ENCODE measurements at places on chromosomes 12 and 14.

- no peak for DNase-seq
Measured at GRCh38 chr12:118219772-118220171, 83.8 kb downstream of the PEBP1 start.

- no peak for DNase-seq
Measured at GRCh38 chr12:28869197-28869596, 279.9 kb upstream of the FAR2 start.

DNA sequence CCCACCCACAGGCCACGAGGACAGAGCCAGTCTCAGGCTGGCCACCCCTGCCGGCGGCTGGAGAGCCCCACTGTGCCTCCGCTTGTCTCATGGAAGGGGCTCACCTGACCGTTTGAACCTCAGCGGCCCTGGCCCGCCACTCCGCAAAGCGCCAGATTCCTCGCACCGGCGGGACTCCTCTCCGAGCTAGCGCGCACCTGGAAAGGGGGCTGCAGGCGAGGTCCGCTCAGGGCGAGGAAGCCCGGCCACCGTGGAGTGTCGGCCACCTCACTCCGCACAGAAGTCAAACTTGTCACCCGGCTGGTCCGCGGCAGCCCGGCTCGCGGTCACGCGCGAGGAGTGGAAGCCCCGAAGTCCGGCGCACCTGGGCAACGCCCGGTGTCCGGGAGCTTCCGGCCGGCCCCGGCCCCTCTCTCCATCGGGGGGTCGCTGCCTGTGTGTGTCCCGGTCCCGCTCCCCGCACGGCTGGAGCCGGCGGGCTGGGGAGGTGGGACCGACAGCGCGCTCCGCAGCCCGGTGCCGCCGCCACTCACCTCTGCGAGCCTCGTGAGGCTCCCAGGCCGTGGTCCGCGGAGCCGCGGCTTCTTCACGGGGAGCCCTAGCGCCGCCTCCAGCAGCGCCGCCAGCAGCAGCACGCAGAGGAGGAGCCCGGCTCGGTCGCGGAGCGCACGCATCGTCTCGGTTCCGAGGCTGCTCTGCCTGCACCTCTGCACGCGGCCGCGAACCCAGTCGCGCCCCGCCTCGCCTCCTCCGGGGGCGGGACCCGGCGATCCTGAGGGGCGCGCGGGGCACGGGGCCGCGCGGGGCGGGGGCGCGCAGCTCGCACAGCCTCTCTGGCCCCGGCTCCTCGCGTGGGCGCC lies at the start of gene ISM2:
Gene ISM2, minus strand, starts transcription at position 697 of the 860 bp plus-strand sequence. Its CDS starts 23 bp downstream, at position 674.
- DNase-seq = no peak

DNA sequence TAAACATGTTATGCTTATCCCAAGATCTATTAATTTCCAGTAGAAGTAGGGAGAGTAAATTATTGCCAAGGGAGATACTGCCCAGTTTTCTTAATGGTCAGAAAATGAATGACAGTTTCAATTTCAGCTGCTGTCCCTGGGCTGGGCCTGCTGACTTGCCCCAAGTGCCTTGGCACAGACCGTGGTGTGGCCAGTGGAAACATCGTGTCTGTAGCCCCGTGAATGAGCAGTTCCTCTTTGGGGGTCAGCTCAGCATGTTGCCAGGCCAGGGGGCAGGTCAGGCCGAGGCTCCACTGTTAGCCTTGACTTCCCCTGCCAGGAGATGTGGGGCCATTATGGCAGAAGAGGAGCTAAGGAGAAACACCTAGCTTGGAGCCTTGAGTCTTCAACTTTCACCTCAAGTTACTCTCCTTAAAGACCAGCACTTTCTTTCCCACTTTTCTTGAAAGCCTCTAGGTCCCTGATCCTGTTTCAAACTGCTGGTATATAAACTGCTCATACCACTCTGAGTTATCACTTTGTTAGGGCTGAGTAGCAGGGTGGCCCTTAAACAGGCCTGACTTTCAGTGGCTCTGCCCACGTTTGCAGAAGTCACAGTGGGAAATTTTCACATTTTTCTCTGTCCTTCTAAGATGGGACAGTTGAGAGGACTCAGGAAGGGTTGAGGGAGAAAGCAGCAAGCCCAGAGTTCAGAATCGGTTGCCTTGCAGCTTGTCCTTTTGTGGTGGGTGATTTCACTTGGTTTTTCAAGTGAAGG lies 73.2 kb downstream of the SUSD6 start:
- DNase-seq = no peak

GRCh38 chr12:120388691-120389481 lies 19.9 kb upstream of the MSI1 start:
- DNase-seq = peak; percentile 7

- no peak for DNase-seq
Measured at GRCh38 chr14:91774140-91775096, 42.5 kb upstream of the CATSPERB start.

- no peak for DNase-seq
Measured at GRCh38 chr14:75877292-75877691, 104.5 kb downstream of the TGFB3 start.

DNA sequence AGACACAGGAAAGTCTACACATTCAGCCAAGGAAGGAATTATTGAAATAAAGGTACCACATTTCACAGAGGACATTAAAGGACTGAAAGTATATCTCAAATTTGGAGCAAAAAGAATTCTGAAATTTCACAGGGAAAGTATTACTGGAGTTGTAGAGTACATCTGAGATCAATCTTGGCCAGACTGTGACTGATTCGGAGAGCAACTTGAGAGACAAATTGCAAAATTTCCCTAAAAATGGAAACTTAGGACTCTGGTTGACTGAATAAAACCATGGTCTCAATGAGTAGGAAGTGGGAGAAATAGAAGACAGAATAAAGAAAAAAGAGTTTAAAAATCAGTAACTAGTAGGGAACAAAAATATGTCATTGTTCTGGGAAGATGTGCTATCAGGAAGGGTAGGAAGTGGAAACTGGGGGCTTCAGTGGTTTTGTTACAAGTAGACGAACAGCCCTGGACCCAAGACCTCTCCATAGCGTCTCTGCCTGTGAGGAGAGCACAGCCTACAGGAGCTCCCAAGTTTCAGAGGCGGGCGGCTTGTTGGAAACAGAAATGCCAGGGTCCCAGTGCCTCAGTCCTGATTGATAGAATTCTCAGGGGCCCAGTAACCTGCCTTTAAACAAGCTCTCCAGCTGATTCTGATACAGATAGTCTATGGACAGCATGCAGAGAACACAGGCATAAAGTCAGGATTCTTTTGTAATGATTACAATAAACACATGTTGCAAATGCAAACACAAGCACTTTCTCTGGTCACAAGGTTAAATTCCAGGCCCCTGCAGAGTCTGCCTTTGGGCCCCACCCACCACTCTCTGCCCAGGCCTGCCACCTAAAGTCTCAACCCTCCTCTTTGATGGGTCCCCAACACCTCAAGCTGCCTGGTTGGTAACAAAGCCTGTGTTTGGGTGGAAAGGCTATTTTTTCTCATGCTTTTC lies 63.1 kb downstream of the BBS10 start:
- DNase-seq = no peak

DNA sequence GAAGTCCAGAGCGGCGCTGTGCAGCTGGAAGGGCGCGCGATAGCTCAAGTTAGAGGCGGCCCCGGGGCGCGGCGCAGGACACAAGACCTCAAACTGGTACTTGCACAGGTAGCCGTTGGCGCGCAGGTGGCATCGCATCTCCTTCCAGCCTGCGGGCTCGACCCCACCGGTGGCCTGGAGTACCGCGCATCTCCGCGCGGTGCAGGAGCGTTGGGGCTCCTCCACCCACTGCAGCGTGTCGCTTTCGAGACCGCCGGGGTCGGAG lies 553 bp downstream of the CLEC14A start:
- no peak for DNase-seq

DNA sequence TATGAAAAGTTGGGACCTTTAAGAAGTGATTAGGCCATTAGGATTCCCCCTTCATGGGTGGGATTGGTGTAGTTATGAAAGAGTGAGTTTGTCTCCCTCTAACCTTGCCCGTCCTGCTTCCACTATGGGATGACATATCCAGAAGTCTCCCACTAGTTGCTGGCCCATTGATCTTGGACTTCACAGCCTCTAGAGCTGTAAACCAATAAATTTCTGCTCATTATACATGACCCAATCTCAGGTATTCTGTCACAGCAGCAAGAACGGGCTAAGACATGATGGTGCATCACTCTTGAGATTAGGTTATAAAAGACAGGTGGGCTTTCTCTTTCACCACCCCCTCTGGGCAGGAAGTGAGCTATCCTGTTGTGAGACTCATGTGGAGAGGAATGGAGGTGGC lies 8.6 kb upstream of the SMOC1 start:
- no peak for DNase-seq

DNA sequence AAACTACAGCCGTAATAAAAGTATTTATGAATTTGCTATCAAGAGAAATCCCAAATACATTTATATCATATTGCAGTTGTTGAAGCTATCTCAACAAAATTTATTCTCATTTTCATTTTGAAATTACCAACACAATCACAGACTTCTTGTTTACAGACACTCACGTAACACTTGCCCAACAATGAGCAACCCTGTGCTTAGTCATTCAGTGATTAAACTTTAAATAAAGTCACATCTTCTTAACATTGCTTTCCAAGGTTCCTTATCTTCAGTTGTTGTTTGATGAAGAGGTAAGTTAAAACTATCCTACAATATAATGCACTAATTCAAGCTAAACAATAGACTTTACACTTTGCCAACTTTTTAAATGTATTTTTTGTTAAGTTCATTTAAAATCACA lies 601.8 kb downstream of the SLC16A7 start:
- no peak for DNase-seq

DNA sequence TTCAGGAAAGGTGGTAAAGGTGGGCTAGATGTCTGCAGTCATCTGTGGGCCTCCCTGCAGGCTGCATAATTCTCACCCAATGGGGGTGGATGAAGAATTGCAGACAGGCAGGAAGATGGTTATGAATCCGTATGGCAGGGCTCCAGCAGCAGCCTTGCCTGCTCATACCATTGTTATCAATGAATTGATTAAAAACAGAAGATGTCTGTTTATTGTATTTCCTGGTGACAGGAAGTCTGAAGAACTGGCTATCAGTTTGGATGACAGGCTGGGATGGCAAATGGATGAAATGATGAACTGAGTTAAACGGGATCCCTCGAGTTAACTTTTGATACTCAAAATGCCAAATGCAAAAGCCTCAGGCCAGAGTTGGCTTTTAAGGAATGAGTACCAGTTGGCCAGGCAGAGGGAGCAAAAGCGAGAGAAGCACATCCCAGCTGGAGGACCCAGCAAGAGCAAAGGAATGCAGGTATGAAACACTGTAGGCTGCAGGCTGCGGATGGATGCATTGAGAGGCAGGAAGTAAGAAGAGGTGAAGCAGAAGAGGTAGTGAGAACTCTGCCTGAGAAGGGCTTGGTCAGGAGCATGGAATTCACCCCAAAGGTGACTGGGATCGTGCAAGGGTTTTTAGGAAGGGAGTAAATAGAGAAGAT lies 550.0 kb upstream of the TBX3 start:
- DNase-seq = no peak

- no peak for DNase-seq
Measured at GRCh38 chr14:80537626-80538025, 326.3 kb upstream of the DIO2 start.

GRCh38 chr12:122471324-122472226 lies 29.2 kb downstream of the ZCCHC8 start:
- DNase-seq = no peak

GRCh38 chr14:36773558-36773957 lies 111.9 kb downstream of the PAX9 start:
- no peak for DNase-seq

- DNase-seq = no peak
Measured at GRCh38 chr14:58637040-58637390, 747 bp upstream of the DACT1 start.

- no peak for DNase-seq
Measured at GRCh38 chr14:70791971-70792370, 17.3 kb downstream of the MAP3K9 start.

DNA sequence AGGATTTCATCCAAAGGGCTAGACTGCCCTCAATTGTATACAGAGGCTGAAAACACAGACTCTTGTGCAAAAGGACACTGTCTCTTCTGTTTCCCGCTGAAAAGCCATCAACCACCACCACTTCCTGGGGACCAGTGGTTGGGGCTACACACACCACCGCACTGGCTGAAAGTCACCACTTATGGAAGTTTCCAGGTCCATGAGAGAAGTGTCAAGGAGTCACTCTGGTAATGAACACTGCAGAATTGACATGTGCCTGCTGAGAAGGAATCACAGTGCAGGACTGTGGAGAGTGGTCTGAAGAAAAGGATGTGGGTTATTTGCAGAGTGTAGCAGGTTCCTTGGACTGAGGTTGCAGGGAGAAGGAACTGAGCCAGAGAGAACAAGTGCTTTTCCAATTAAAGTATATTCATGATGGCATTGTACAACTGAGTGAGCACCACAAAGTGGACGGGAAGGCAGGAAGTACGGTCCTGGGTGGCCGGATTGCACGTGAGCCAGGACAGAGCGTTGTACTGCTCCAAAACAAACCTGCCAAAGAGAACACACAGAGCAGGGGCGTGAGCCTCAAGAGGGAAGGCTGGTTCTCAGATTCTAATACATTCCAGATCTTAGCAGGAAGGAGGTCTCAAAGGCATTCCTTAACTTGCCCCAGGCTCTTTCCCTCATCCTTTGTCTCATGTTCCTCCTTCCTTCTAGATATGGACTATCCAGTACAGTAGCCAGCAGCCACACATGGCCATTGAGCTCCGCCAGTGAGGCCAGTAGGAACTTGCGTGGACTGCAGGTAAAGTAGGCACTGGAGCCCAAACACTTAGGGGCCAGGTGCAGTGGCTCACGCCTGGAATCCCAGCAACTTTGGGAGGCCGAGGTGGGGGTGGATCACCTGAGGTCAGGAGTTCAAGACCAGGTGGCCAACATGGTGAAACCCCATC lies 316.4 kb downstream of the MED13L start:
- DNase-seq = no peak

- no peak for DNase-seq
Measured at GRCh38 chr12:27672643-27673042, 23.6 kb upstream of the REP15 start.

DNA sequence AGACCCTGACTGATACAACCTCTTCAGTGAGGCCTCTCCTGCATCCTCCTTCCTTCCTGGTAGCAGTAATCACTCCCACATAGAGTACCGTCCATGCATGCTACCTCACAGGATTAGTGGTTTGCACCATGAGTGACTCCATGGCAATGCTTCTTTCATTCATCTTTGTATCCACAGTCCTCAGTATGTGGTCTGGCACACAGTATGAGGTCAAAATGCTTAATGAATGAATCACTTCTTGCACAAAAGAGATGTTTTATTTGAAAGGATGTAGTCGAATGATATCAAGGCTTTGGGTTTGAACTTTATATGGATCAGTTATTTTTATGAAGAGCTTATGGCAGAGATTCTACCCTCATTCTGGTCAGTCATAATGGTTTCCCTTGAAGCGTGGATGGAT lies 42.2 kb downstream of the KCNA5 start:
- no peak for DNase-seq

DNA sequence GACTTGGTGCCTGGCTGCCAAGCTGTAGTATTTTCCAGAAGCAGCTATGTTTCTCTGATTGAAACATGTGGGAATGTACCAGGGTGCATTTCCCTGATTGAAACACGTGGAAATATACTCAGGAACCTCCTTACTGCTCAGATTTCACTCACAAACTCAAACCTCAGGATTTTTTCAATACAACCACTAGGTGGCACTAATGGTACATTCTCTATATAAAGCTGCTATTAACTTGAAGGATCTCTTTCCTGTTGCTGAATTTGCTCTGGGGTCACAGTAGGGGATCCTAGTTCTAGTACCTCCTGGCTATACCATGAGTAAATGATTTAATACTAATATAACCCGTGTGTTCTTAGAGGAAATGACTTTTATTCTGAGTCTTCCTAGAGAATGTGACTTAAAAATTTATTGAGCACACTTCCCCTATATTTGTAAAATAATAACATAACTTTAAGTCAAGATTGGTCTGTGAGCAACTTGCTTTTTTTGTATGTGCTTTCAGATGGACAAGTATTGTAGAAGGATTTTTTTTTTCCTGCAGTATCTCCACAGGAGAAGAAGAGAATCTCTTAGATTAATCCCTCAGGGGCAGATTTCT lies 173.8 kb upstream of the MIS18BP1 start:
- peak; percentile 33 for DNase-seq
